Stimulated activated CD8-positive, alpha-beta memory T cell treated with anti-CD3 and anti-CD28 coated beads, Interleukin-7, amount 100 ng/mL, for 1 hour (primary cell): ENCODE measurements at places on chromosomes 5 and 9.

DNA sequence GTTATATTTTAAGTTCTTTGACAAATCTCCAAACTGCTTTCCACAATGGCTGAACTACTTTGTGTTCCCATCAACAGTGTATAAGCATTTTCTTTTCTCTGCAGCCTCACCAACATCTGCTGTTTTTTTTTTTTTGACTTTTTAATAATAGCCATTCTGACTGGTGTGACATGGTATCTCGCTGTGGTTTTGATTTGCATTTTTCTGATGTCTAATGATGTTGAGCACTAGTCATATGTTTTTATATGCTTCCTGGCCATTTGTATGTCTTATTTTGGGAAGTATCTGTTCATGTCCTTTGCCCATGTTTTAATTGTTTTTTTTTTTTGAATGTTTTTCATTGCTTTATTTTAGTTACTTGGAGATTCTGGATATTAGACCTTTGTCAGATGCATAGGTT lies 196.6 kb downstream of the PLK2 start:
- DNase-seq: no peak

DNA sequence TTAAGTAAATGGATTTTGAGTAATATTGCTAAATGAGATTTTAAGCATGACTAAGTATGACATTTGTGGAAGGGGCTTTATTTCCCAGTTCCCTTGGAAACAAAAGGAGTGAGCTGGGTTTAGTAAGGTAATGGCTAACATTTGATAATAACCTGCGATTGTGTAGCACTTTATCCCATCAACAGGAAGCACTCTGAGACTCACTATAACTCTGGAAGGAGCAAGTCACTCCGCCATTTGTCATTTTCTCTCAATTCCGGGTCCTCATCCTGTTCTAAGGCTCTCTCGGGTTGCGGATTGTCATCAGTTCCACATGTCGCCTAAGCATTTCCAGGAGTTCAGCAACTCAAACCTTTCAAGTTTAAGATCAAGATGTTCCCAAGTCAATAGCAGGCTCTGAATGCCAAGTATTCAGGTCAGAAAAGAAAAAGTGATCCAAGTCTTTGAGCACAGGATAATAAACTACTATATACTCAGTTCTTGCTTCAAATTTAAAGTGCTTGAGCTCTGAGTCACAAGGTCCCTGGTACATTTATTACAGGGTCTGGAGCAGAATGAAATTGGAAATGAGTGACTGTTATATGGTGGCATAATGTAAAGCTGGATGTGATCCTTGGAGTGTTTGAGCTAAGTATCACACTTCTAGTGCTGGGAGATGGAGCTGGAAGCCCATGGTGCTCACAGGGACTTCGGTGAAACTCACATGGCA lies 39.3 kb downstream of the CAPSL start:
- DNase-seq: no peak

- no peak for DNase-seq
Measured at GRCh38 chr9:125785248-125785751, 38.1 kb downstream of the PBX3 start.

- no peak for DNase-seq
Measured at GRCh38 chr5:53969176-53969730, 341.1 kb downstream of the ARL15 start.

GRCh38 chr5:112221128-112221527 lies 197.9 kb downstream of the EPB41L4A start:
- no peak for DNase-seq

- no peak for DNase-seq
Measured at GRCh38 chr5:73443829-73444498, 4.6 kb downstream of the FOXD1 start.
